Lower lobe of right lung (tissue), 2 donors: ENCODE measurements at places on chromosomes 5 and 9. TPM values are rescaled to one million over a fixed set of nuclear protein-coding genes. Genes with fewer than 3 reads are reported as not detected.

The TAF1L gene
- not detected for total RNA-seq

The OGN gene
- 15.3 TPM for total RNA-seq

GRCh38 chr5:2754581-2755075, 3.2 kb upstream of the IRX2 start:
- H3K36me3 ChIP-seq, result no peaks in the 10 kb centered on the region
- peak overlapping the region; percentile 90 for H3K27ac ChIP-seq
- peaks cover 89% of the 10 kb centered on the region for H3K27me3 ChIP-seq

- DNase-seq, result peak; percentile 31
- H3K27ac ChIP-seq, result no peak overlapping the region
- H3K4me1 ChIP-seq, result no peaks in the 10 kb centered on the region
These were observed 163.8 kb upstream of the MVB12B start for GRCh38 chr9:126162611-126163381.

DNA sequence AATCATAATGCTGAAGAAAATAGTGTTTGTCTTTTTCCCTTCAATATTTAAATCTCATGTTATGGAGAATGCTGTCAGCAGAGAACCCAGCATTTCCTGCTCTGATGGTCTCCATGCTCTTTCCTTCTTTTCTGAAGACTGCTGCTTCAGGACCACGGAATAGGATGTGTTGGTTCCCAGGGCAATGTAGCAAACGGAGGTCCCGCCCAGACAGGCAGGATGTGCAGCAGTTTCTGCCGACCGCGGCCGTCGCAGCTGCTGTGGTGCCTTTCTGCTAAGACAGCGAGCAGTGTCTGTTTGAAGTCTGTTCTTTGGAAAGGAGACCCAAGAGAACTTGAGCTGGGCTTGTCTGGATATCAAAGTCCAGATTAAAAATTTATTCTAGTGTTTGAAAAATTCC, 654.3 kb downstream of the CCDC171 start:
- H3K4me3 ChIP-seq, result no peak overlapping the region
- DNase-seq, result no peak
- H3K36me3 ChIP-seq, result no peaks in the 10 kb centered on the region
- no peak overlapping the region for H3K27ac ChIP-seq
- no peaks in the 10 kb centered on the region for H3K4me1 ChIP-seq
- H3K27me3 ChIP-seq, result no peaks in the 10 kb centered on the region

GRCh38 chr9:95993337-95993736, 117.8 kb downstream of the ERCC6L2 start:
- no peak overlapping the region for H3K27ac ChIP-seq
- DNase-seq, result no peak
- H3K4me1 ChIP-seq, result no peaks in the 10 kb centered on the region
- H3K36me3 ChIP-seq, result no peaks in the 10 kb centered on the region
- H3K4me3 ChIP-seq, result no peak overlapping the region

DNA sequence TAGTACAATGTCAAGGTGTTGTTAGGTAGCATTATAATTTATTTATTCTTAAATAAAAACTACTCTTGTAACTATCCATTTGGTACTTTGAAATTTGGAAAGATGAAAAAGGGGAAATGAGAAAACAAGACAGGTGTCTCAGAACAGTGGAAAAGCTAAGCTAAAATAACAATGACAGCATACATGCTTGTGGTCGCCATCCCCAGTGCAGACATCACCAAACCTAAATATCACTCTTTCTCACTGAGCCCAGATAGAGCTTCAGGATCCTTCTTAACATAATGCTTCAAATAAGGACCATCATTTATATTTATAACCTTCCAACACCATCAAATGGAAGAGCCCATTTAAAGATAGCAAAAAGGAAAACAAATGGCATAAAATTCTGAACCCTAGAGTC, 434.4 kb upstream of the BRINP1 start:
- H3K27ac ChIP-seq, result no peak overlapping the region
- peaks cover 14% of the 10 kb centered on the region for H3K4me1 ChIP-seq
- H3K4me3 ChIP-seq, result no peak overlapping the region
- H3K36me3 ChIP-seq, result no peaks in the 10 kb centered on the region
- DNase-seq, result no peak

DNA sequence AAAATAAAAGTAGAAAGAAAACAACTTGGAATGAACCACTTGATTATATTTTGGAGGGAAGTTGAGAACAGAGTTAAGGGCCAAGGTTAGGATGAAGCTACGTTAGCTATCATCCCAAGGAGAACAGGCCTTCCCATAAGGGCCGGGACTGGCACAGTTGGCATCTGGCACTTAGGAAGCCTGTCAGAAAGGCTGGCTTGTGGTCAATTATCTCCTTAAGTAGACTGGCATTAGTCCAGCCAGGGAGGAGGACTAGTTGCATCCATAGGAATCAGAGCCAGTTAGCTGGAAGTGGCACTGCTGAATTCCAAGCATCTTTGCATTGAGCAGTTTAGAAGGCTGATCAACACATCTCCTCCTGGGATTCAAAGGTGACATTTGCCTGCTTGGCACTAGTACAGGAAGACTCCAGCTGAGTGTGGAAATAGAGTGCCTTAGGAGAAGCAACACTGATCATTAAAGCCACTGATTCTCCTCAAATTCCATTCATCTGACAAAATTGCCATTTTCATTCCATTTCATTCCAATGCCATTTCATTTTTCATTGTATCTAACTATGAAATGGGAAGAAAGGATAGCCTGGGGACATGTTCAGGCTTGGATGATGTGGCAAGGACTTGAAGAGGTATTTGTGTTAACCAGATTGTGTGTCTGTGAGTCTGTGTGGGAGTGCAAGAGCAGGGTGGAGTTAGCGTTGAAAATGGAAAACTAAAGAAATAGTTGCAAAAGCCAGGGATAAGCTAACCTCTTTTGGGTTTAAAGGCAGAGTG, 5.5 kb downstream of the FOXB2 start:
- peaks cover 58% of the 10 kb centered on the region for H3K27me3 ChIP-seq
- no peak for DNase-seq
- peaks cover 16% of the 10 kb centered on the region for H3K4me1 ChIP-seq
- H3K36me3 ChIP-seq, result no peaks in the 10 kb centered on the region

- no peak for DNase-seq
- peaks cover 58% of the 10 kb centered on the region for H3K4me1 ChIP-seq
- no peak overlapping the region for H3K4me3 ChIP-seq
- no peak overlapping the region for H3K27ac ChIP-seq
- H3K36me3 ChIP-seq, result no peaks in the 10 kb centered on the region
These were observed 289.2 kb downstream of the ARHGAP26 start for GRCh38 chr5:143059355-143059754.

GRCh38 chr9:98529841-98530240, 178.9 kb downstream of the GABBR2 start:
- DNase-seq, result no peak
- H3K4me1 ChIP-seq, result no peaks in the 10 kb centered on the region
- no peaks in the 10 kb centered on the region for H3K36me3 ChIP-seq
- no peaks in the 10 kb centered on the region for H3K27me3 ChIP-seq
- no peak overlapping the region for H3K4me3 ChIP-seq

- DNase-seq, result no peak
- H3K36me3 ChIP-seq, result no peaks in the 10 kb centered on the region
- H3K27me3 ChIP-seq, result no peaks in the 10 kb centered on the region
- no peaks in the 10 kb centered on the region for H3K4me1 ChIP-seq
- no peak overlapping the region for H3K27ac ChIP-seq
These were observed 53.8 kb upstream of the FBN2 start for GRCh38 chr5:128591598-128592455.

DNA sequence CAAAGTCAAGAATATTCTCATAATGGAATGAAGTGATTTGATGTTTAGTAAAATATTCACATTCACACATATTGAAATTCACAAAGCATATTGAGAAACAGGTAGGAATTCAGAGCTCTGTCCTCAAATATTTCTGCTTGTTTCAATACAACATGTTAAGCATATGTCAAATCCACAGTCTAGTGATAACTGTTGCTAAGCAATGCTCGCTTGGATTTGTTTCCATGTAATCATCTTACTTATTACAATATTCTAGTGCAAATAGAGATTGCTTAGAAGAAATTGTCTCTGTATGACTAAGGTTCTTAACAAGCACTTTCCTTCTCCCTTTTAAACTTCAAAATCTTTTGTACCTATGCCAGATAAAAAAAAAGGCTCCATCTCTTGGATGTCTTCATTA, 995.7 kb downstream of the CDH18 start:
- H3K27ac ChIP-seq, result no peak overlapping the region
- H3K27me3 ChIP-seq, result no peaks in the 10 kb centered on the region
- no peak overlapping the region for H3K4me3 ChIP-seq
- no peaks in the 10 kb centered on the region for H3K36me3 ChIP-seq

DNA sequence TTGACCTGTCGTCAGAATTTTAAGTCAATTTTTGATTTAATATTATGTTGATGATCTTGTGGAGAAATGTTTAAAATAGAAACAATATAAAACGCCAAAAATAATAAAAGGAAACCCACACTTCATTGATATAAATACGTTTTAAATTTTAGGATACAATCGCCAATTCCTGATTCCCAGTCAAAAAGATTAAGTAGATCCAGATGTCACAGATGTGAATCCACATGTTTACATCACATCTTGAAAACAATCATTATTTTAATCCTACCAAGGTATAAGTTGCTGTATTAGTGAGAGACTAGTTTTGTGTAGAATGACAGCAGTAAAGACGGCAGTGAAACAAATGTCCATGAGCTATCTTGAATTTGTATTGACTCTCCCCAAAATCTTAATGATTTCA, 4.9 kb downstream of the TAS2R1 start:
- DNase-seq, result no peak
- no peak overlapping the region for H3K27ac ChIP-seq
- H3K27me3 ChIP-seq, result no peaks in the 10 kb centered on the region
- H3K4me1 ChIP-seq, result no peaks in the 10 kb centered on the region
- H3K4me3 ChIP-seq, result no peak overlapping the region
